ENCODE measurements at places on chromosomes 1 and 21.

DNA sequence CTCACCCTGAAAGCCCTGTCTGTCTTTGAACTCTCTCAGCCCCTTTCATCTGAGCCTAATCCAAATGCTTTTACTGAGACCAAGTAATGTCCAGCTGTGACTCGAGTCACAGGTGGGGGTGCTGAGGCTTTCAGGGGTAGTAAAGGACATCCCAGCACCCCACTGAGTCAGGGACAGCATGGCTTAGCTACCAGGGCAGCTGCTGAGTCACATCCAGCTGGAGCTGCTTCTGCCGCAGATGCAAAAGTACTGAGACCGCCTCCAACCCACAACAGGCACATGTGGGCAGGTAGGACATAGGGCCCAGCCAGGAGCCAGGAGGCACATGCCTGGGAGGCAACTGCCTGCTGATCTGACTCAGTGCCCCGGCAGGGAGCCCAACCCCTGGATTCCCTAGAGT lies 6.7 kb upstream of the VSIG8 start:
- peak; percentile 72 for DNase-seq

DNA sequence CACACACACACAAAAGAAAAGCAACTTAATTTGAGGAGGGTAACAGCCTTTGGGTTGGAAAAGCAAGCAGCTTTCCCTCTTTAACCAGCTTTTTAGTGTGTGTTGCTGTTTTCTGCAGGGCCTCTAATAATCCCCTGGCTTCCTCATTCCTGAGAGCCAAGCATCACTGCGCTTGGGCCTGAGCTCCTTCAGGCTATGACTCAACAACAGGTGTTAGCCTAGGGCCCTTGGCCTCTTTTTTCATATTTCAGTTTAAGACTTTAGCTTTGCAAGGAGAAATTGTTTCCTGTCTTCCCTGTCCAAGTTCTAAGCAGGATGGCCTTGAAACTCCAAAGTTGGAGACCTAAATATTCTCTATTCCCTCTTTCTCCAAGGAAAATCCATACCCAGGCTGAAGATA lies 26.2 kb upstream of the SNX27 start:
- DNase-seq = no peak

- DNase-seq = peak; percentile 21
These were observed 22.4 kb downstream of the ASH1L start for GRCh38 chr1:155540000-155540874.

DNA sequence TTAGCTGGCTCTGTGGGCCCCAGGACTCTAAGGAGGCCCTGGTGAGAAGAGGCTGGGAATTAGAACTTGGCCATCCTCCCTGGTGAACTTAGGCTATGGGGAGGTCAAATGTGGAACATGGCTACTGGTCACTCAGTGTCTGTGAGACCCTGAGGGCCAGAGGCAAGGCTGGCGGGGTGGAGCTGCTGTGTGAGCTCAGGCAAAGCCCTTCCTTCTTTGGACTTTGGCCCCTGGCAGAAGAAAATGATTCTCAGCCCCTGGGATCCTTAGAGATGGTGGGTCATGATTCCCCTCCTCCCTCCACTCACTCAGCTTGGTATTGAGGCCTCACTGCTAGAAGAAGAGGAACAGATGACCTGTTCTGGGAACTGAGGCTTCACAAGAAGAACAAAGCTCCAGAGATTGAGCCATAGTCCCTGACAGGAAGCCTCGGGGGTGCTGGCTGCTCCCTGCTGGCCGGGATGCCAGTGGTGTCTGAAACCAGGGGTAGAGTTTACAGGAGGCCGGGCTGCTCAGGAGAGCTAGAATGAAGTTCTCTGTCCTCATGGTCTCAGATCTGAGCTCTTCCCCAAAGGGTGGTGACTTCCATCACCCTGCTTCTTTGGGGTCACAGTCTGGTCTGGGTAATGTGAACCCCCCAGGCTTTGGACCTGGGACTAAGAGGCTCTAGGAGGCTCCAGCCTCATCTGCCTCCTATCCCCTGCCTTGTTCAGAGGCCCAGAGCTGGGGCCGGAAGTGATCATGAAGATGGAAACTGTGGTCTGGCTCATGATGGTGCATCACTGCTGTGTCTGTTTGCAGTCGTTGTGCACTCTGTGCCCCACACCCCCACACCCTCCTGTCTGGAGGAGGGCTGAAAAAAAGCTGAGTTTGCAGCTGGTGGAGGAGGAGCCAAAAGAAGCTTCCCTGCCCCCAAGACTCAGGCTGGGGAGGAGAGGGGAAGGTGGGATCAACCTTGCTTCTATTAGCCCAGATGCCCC lies 905 bp downstream of the BTBD19 start:
- DNase-seq = peak; percentile 97

DNA sequence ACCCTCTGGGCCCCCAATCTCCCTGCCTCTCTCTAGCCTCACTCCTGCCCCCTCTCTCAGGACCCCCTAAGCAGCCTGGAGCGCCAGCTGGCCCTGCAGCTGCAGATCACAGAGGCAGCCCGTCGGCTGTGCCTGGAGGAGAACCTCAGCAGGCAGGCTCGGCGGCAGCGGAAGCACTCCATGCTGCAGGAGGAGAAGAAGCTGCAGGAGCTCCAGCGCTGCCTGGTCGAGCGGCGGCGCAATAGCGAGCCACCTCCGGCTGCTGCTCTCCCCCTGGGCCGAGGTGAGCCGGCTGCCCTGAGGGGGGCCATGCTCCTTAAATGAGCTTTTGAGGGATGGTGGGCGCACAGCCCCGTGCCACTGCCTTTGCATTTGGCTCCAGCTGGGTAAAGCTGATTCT lies 6.2 kb downstream of the INAVA start:
- no peak for DNase-seq

DNA sequence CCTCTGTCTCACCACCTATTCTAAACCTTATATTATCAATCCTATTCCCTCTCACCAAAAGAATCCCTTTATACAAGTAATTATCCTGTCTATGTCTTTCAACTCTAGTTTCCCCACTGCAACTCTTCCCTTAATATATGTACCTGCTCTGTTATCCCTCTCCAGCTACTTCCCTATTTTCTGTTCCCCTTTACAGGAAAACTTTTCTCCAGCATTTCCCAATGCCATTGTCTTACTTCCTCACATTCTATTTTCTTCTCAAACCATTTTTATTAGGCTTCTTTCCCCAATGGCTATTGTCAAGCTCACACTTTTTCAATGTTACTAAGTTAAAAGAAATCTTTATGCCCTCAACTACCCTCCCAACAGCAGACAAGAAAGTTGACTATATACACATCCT lies 11.6 kb downstream of the DPYD start:
- DNase-seq = no peak

- DNase-seq = peak; percentile 56
These were observed at the start of gene KIF17 for GRCh38 chr1:20717452-20718342. KIF17 (minus strand) TSS chr1:20718007; CDS start chr1:20717706, 301 bp downstream.
